Activated T-helper 1 cell treated with anti-CD3 and anti-CD28 coated beads, Interleukin-2, amount 50 U/mL, for 16 hours (primary cell): ENCODE measurements at places on chromosomes 4 and X.

- no peak for DNase-seq
Measured at GRCh38 chrX:10986616-10987015, 124.5 kb upstream of the HCCS start.

DNA sequence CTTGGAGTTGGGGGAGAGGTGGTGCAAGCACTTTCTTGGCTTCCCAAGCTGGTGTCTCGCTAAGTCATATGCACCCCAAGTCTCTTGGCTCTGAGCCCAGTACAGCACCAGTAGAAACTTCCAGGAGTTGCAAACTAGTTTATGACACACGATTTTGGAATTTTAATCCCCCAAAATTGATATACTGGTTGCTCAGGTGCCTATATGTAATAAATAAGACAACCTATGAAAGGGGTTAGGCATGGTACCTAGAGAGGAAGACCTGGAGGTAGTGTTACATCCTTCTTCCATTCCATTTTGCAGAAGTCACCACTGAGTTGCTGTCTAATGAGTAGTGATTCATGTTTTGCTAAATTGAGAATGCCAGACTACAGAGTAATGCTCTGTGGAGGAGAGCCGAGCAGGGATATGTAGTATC is 4.3 kb upstream of the SLC4A4 start:
- no peak for DNase-seq

- no peak for DNase-seq
Measured at GRCh38 chrX:104565791-104566680, at the start of gene IL1RAPL2. Gene IL1RAPL2, plus strand, starts transcription at chrX:104566199.

- DNase-seq: no peak
Measured at GRCh38 chr4:56130606-56131155, 181.9 kb downstream of the CEP135 start.

GRCh38 chr4:872241-872981 is 46.5 kb upstream of the CPLX1 start:
- no peak for DNase-seq

DNA sequence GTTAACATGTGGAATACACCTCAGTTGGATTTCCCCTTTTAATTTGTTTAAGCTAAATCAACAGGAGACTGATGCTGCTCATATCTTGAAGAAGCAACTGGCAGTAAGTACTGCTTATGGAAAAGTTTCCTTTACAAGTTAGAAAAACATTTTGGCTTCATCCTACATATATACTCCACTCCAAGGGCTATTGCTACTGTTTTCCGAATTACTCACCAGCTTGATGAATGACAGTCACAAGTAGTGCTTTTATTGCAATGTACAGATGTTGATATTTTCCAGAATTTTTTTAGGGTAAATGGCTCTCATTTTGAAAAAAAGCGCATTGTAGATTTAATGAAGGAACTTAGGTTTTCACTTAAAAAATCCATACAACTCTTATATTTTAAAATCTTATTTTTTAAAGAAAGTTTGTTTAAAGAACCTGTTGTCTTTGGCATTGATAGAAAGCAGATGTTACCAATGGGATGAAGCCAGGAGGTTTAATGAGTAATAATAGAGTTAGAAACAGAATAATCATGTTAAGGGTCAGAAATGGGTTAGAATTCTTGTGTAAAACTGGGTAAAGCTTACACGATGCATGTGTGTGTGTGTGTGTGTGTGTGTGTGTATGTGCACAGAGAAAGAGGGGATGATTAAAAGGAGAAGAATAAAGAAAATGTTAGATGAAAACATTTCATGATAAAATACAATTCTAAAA is 272.9 kb downstream of the CFAP299 start:
- no peak for DNase-seq

- DNase-seq: no peak
Measured at GRCh38 chr4:158112611-158113010, 60.2 kb downstream of the GASK1B start.

DNA sequence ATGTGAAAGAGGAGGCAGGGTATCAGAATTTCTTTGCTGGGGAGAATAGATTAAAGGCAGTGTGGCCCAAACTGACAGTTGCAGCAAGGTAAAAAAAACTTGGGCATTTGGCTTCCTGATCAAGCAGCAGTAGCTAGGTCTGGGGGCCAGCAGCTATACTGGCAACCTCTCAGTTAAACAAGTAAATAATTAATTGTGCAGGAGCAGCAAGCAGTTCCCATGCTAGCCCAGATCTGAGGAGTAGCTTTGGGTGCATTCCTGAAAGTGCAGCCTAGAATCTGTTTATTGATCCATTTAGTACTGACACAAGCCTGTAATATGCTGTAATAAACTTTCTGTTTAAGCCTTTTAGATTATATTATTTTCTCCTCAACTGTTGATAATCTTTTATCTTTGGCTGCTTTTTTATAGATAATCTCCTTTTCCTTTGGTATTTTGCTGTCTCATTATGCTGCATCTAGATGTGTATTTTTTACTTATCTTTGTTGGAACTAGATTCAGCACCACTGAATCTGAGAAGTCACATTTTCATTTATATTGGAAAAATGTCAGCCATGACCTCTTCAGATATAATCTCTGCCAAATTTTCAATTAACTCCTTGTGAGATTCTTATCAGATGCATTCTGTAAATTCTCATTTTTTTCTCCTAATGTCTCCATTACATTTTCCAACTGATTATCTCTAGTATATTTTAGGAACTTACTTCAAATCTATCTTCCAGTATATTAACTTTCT is 276.3 kb downstream of the STPG2 start:
- DNase-seq: no peak

- no peak for DNase-seq
Measured at GRCh38 chrX:2628751-2629315, 62.3 kb upstream of the CD99 start.

DNA sequence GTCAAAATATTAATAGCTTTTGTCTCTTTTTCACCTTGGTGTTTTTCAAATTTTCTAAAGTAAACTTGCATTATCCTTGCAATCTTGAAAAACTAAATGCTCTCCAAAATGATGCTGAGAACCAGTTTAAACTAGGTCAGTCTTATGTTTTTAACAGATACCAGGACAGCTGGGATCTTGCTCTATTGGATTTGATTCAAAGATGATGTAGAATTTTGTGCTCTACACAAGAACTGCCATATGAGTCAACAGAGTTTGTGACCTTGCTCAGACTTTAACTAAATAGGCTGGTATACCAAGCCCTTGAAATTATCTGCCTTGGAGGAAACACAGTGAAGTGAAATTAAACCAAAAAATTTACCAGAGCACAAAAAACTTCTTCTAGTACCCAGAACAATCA is 991.1 kb downstream of the STPG2 start:
- no peak for DNase-seq

DNA sequence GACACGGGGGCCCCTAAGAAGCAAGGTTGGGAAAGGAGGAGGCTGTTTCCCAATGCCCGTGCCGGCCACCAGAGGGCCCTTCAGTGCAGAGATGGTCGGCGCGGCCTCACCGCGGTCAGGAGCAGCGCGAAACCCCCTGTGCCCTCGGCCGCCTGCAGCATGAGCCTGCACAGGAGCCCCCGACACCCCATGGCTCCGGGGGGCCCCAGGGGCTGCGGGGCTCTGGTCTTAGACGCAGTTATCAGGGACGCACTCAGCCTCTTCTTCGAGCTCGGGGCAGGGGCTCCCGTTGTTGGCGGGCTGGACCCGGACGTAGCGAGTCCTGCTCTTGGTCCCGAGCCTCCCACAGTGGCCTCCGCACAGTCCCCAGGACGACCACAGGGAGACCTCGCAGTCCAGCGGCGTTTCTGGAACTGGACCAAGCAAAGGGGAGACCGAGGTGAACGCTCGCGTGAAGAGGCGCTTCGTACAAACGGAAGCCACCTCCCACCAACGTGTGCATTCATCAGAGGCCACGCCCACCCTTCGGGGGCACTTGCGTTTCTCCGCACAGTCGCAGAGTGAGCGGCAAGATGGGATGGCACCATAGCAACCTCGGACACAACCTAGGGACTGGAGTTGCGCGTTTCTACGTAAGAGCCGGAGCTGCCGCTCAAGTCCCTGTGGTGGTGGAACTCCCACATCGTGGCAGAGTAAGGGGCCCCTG is 5.0 kb downstream of the SPON2 start:
- DNase-seq: peak; percentile 71

DNA sequence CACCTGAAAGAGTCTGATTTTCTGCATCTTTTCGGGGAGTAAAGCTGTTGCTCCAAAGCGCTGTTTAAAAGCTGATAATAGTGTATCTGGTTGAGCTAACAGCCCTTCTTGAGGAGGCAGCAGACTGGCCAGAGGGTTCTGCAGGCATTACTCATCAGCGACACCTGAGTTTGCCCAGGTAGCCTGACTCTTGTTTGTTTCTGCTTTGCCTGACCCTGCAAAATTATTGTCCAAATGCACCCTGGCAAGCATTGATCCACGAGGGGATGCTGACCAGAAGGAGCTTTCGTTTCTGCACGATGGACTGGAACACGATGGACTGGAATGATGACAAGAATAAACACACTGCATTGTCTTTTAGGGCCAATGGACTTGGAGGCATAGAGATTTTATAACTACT is 6.2 kb downstream of the CD99 start:
- no peak for DNase-seq

DNA sequence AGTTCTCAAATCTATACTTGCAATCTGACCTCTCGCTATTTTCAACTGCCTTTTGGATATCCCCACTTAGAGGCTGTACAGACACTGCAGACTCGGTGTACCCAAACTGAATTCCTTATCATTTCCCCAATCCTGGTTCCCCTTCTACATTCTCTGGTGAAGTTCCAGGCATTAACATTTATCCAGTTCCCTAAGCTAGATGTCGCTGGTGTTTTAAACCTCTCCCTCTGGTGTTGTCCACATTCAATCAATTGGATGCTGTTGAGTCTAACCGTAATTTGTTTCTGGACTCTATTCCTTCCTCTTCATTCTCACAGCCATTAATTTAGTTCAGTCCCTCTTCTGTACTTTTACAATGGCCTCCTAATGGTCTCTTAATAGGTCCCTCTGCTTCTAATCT is 7.2 kb upstream of the STK26 start:
- DNase-seq: no peak

DNA sequence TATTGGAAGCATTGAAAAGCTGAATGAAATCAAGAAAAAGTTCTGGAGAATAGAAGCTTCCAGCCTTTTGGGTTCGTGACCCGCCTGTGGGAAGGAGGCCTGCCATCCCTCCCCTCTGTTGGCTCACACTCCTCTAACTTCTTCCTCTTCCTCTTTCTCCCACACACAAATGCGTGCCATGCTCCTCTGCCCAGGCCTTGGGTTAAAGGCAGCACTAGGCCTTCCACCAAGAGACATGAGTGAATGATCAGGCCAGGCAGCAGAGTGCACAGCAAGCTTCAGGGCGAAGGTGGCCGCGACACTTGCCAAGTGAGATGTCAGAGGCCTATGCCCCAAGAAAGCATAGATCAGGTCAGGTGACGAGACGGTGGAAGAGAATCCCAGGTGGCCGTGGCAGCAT is 38.4 kb downstream of the FAM193A start:
- no peak for DNase-seq

DNA sequence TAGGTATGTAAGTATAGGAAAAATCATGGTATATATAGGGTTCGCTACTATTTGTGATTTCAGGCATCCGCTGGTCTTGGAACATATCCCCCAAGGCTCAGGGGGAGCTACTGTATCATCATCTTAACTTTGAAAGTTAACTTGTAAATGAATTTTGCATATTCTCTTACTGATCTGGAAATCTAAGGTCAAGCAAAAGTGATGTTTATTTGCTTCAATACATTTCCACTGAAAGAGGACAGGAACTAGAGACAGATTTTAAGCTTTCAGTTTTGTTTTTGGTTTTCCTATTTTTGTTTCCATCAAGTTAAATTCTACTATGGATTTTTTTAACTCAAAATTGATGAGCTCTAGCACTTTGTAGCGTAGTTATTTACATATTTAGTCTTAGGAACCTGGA is 56.2 kb downstream of the NAF1 start:
- no peak for DNase-seq

DNA sequence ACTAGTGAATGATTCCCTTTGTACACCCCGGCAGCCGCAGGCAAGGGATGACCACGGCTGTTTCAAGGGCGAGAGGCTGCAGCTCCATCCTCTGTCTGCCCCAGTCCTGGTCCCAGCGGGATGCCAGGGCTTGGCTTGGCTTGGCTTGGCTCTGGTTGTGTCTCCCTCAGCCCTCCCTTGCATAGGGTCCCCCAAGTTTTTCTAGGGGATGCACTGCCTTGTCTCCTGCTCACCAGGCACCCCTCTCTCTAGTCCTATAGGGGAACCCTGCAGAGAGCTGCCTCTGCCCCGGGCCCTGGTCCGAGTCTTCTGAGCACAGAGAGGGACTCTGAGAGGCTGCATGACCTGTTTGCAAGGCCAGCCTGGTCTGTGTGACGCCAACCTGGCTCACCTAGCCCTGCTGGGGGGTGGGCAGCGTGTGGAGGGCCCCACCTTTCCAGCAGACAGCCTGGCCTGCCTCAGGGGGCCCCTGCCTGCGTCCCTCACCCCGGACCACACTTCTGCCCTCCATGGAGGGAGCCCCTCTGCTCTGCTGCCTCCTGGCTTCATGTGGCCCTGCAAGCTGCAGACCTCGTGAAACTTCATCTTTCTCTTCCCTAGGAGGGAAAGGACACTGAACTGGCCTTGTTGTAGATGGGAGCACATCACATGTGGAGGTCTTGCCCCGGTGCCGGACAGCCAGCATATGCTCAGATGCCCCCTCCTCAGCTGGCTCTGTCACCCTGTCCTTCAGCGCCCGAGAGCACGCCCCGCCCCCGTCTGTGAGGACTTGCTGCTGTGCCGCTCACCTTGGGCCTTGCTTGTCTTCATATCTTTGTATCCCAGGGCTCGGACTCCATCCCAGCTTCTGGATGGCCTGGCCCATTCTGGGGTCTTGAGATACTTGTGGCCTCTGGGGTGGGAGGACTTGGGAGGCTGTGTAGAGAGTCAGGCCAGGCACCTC is 16.4 kb downstream of the SORCS2 start:
- no peak for DNase-seq

GRCh38 chrX:33909836-33910235 is 222.3 kb downstream of the FAM47A start:
- no peak for DNase-seq

- no peak for DNase-seq
Measured at GRCh38 chrX:35800474-35800873, 2.3 kb downstream of the MAGEB16 start.

GRCh38 chr4:81796790-81797528 is 325.3 kb upstream of the RASGEF1B start:
- DNase-seq: no peak

GRCh38 chr4:95956094-95956493 is 116.2 kb downstream of the PDHA2 start:
- no peak for DNase-seq

DNA sequence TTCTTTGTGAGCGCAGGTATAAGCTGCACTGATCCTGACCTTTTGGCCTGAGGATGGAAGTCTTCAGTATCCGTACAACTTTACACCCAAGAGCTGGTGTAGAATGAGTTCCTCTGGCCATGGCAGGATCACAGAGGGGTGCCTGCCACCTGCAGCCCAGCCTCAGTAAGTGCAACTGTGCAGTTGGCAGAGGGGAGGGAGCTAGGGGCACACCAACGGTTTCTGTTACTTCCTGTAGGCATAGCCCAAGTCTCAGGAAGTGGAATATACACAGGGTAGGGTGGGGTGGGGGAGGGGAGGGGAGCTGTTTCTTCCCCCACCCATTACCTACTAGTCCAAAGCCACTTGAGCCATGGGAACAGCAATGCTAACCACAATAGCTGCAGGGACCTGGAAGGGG is 85.4 kb upstream of the GBA3 start:
- no peak for DNase-seq
